ENCODE measurements at places on chromosomes 4 and X.

DNA sequence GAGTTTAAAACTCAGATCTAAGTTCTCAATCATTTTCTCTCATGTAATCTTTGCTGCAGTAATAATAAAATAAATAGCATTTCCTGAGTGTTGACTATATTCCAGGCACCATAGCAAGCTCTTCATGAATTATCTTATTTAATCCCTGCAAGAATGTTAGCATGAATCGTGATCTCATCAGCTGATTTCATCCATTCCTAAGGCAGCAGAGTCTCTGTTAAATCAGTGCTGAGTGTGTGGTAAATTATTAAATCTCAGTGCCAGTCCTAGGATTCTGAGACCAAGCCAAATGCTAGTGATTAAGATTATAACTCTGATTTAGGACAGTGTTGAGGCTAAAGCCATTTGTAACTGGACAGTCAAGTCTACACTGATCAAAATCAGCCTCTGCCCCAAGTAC is 240.3 kb upstream of the TAPT1 start:
- DNase-seq: no peak

DNA sequence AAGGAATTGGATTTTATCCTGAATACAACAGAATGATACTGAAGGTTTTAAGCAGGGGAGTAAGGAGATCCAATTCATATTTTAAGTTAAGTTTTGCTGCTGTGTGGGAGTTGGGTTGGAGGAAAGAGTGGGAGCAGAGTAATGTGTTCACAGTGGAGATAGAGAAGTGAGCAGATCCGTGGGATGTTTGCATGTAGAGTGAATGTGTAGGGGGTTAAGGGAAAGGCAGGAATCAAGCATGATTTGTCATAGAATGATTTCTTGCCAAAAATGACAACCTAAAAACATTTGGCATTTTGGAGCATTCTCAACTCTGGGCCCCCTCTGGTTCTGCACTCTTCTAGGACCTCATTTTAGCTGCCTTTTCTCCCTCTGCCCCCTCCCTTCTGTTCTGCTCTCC is 76.6 kb downstream of the ARHGAP10 start:
- DNase-seq: no peak

DNA sequence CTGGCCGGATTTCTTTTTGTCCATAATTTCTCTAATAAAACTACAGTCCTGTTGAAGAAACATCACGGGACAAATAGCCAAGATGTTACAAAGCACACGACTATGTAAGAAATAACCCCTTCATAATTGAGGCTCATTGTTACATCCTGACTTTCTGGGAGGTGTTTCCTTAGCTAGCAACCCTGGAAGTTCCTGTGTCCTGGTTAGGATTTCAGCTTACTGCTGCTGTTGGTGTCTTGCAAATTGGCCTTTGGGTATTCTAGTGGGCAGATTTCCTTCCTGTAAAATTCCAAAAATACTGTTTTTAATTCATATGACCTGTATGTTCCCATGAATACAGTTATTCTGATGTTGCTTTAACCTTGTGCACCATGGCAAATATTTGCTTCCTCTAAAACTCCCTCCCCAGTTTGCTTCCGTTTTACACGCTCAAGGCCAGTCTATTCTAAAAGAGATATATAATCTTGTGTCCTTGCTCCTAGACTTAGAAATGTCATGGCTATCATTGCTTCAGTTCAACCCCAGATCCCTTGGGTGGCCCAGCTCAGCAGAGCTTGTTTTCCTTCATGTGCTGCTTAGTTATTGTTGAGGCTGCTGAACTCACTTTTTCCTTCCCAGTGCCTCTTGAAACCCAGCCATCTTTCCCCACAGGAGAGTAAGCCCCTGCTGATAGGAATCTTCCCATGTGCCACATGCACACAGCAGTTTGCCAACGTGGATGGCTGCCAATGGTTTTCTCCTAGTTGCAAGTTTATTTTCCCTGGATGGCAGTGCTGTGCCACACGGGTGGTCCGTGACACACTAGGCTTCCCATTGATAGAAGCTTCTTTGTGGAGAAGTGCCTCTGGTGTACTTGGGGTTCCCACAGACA is 75.8 kb downstream of the TSPAN7 start:
- DNase-seq: no peak

GRCh38 chrX:13078739-13079444 is 34.5 kb upstream of the FAM9C start:
- DNase-seq: no peak

DNA sequence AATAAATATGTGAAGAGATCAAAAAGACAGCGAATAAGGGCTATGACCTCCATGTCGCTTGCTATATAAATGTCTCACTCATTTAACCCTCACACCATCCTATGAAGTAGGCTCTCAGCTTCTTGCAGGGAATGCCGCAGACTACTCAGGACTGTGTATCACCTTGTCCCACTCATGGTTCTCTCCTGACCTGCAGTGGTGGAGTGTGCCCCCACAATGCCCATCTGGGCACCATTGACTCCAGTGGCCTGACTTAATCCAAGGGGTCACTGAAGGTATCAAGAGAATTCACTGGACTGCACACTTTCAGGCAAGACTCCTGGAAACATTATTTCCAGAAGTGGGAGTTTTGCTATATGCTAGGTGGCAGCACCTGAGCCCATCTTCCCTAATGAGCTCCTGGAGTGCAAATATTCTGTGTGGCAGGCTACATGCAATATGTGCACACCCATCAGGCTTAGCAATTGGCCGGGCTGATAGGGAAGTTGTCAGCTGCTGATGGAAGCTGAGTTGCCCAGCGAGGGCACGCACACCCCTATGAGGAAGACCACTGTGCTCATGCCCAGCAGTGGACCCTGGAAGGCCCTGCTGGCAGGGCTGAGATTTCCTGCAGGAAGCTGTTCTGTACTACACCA is 8.2 kb upstream of the EFNB1 start:
- no peak for DNase-seq

- no peak for DNase-seq
Observed at GRCh38 chr4:40511036-40511614, 118.5 kb downstream of the RBM47 start.

- no peak for DNase-seq
Observed at GRCh38 chr4:4387531-4388310, 819 bp downstream of the NSG1 start.

- no peak for DNase-seq
Observed at GRCh38 chr4:17726911-17727310, 54.5 kb downstream of the FAM184B start.

GRCh38 chr4:37889849-37890800 is 759 bp upstream of the TBC1D1 start:
- DNase-seq: no peak

- DNase-seq: no peak
Observed at GRCh38 chr4:55158957-55159356, 33.6 kb upstream of the KDR start.

GRCh38 chr4:156685308-156685707 is 286.3 kb downstream of the PDGFC start:
- DNase-seq: no peak

DNA sequence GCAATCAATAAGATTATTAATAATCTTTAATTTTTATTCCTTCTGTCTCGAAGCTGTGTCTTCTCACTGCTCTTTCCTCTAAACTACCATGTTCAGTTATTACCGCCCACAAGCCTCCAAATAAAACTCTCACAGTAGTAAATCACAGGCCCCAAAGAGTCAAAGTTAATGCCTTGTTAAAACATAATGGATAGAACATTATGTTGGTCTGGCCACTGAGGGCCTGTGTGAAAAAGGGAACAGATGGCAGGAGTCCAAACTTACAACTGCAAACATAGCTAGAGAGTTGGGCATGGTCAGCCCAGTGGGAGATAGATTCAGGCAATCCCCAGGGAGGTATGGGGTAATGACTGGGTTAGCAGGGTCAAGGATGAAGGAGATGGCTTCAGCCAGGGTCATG is 84.6 kb upstream of the TNIP3 start:
- DNase-seq: no peak

DNA sequence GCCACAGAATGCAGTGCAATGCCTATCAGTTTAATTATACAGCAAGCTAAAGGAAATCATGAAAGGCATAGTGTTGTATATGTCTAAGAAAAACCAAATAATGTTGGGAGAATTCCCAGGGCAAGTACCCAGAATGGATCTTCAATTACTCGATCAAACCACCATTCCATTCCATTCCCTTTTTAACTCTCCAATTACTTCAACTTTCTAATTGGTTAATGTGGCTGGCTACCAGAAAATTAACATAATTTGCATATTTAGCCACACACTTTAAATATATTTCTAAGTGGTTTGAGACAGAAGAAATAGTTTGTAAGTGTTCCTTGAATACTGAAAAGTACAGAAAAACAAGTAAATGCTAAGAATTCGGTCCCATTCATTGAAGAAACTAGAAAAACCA is 111.5 kb upstream of the NAP1L5 start:
- no peak for DNase-seq

- DNase-seq: no peak
Observed at GRCh38 chr4:180106122-180106521, 2137.1 kb upstream of the TENM3 start.

DNA sequence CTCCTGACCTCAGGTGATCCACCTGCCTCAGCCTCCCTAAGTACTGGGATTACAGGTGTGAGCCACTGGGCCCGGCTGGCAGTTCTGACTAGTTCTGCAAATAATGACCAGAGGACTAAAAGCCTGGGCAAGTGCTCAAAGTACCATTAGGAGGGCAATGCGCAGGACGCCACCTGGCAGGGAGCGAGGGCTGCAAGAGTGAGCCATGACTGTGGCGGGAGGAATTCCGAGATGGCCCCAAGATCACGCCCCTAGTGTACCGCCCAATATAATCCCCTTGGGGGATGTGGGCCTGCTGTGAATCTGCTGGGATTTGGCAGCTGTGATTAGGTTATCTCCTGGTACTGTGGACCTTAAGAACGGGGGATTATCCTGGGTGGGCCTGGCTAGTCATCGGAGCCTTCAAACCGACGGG is 26.2 kb upstream of the GPR78 start:
- DNase-seq: no peak

DNA sequence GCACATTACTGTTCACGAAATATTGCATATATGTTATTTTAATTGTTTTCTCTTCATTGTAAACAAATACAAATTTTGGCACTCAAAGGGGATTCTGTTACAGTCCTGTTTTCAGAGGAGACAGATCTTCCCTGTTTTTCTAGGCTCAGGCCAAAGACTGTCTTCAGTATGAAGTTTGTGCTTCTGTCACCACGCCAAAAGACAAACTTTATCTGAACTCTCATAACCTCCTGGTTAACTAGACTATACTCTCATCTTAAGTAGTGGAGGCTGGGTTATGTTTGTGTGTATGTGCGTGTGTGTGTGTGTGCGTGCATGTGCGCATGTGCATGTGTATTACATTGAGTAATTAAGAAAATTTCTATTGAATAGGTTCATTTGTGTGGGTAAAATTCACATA is 676.8 kb upstream of the HS3ST1 start:
- DNase-seq: no peak

GRCh38 chr4:65510976-65511375 is 159.3 kb downstream of the EPHA5 start:
- DNase-seq: no peak

- no peak for DNase-seq
Observed at GRCh38 chrX:53373307-53373706, 49.1 kb downstream of the SMC1A start.

GRCh38 chr4:153166716-153167501 is 37.3 kb upstream of the TRIM2 start:
- no peak for DNase-seq

DNA sequence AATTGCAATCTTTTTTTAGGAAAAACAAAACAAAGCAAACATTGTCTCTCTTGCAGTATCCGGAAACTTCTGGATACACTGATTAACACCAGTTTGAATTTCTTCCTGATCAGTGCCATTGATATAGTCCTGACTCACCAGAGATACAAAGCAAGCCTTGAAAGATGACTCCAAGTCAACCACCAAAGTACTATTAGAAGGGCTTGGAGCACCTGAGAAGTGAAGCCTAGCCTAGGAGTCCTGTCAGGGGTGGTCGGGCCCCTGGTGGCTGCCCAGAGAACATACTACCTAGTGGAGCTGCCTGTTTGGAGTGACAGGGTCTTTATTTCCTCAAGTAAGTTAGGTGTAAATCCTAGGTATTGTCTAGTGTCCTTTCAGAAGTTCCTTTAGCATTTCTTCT is 593.2 kb downstream of the ZNF674 start:
- no peak for DNase-seq

GRCh38 chr4:42768125-42768748 is 111.3 kb upstream of the ATP8A1 start:
- DNase-seq: no peak

DNA sequence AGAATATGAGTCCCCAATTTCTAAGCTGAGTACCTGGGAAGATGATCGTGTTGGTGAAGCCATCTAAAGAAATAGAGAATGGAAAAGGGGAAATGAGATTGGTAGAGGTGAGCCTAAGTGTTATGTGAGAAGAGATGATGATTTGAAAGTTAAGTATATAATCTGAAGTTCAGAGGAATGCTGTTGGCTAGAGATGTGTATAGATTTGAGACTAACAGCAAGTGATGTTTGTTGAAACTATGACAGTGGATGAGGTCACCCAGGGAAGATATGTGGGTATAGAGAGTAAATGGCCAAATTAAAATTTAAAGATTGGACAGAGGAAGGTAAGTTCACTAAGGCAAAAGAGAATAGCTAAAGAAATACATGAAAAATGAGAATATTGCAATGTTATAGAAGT is 324.2 kb downstream of the MAPK10 start:
- no peak for DNase-seq

- DNase-seq: no peak
Observed at GRCh38 chr4:41296995-41297394, 40.3 kb downstream of the UCHL1 start.

DNA sequence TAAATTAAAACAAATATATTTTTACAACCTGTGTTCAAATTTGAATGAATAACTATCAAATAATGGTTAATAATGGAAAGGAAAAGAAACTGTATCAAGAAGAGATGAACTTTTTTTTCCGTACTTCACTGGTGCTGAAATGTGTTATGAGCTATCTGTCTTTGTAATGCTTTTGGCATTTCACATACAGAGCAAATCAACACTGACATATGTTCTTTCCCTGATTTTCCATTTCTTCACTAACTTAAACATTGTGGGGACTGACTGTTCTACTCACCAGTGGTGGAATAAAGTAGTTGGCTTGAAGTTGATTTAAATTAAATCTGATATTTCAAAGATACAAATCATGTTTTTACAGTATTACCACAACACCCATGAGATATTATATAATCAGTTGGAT is 304.0 kb upstream of the BMP3 start:
- DNase-seq: no peak

DNA sequence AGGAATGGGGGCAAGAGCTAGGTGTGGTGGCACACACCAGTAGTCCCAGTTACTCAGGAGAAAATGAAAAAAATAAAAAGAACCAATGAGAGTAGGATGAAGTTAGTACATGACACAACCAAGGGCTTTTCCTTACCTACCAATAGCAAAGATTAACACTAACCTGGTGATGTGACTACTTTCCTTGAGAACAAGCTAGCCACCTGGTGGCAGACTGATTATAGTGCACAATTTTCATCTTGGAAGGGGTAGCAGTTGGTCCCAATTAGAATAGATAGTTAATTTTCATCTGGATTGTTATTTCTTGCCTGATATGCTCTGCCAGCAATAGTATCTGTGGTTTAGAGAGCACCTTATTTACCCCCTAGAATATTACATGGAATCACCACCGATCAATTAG is 1216.8 kb upstream of the PABPC4L start:
- no peak for DNase-seq

- DNase-seq: no peak
Observed at GRCh38 chr4:2977211-2978088, 14.1 kb downstream of the GRK4 start.
